RWPE2 (cell line): ENCODE measurements at places on chromosomes 2 and 18.
A peak's percentile ranks its signal among the peaks of the same experiment; 100 is the strongest.

GRCh38 chr2:119423108-119423444 is 8.6 kb upstream of the TMEM37 start:
- DNase-seq = no peak

DNA sequence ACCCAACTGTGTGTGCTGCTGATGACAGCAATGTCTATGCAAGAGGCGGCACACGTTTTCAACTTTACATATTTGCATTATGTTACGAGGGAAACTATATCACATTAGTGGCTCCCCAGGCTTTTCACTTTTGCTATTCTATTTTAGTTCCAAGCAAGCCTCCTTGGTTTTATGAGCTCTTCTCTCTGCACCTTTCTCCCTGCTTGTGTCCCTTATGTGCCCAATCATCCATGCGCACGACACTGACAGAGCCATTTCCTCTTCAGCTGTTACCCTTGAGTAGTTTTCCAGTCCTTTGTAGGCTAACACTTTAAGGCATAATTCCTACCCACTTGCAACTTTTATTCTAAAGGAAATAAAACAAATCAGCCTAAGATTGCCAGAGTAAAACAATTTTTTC is 154.3 kb downstream of the TCF4 start:
- DNase-seq = no peak

- DNase-seq = no peak
Observed at GRCh38 chr18:62999392-62999791, 284.1 kb downstream of the PHLPP1 start.

DNA sequence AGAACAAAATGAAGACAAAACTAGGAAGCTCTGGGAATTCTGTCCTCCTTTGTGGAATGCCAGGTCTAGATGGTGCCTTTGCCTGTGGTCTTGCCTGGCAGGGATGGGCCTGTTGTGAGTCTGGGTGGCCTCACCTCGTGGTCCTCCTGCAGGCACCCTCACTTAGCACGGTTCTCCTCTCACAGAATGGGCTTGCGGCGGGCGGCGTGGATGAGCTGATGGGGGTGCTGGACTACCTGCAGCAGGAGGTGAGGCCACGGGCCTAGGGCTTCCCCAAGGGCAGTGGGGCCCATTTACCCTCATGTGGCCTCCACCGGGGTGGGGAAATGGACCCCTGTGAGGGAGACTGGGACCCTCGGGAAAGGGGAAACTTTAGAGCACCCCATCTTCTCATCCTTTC is 42.3 kb downstream of the PLB1 start:
- no peak for DNase-seq

DNA sequence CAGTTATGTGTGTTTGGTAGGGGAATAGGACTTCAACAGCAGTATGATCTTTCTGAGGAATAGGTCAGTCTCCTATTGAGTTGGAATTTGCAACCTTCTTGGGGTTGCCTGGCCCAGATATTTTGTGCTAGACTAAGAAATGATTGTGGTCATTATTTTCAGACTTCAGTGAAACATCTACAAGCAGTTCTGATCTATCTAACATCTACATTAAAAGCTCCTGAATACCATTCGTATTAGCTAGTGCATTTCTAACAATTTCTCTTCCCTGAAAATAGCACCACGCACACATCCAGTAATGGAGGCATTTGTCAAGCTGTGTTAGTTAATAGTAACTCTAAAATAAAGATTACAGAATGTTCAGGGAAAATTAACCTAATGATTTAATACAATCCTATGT is 179.3 kb downstream of the FIGN start:
- DNase-seq = no peak

DNA sequence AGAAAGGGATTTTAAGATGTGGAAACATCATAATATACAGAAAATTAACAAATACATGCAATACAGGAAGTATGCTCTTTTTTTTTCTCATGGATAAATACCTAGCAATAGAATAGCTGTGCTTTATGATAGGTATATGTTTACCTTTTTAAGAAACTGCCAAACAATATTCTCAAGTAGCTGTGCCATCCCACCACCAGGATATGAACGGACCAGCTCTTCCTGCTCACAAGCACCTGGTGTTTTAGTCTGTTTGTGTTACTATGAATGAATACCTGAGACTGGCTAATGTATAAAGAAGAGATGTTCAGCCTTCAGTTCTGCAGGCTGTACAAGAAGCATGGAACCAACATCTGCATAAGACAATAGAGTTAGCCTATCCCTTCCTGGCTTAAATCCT is 19.9 kb upstream of the UGT1A8 start:
- DNase-seq = no peak

- DNase-seq = no peak
Observed at GRCh38 chr2:29629495-29629894, 291.9 kb downstream of the ALK start.

DNA sequence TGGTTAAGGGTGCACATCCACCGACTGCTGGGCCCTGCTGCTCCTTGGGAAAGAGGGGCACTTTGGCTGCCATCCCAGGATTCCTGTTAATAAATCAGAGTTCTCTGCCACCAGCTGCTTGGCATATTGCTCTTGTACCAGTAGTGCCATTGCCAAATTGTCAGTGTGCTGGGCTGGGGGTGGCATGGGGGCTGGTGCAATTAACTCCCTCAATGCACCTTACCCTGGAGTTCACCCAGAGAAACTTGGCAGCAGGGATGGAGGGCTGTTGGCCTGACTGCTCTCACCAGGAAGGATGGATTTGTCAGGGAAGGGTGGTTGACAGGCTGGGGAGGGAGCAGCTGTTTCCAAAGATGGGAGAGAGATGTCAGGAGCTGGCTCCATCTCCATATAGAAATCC is 94.6 kb upstream of the SKOR2 start:
- DNase-seq = no peak

DNA sequence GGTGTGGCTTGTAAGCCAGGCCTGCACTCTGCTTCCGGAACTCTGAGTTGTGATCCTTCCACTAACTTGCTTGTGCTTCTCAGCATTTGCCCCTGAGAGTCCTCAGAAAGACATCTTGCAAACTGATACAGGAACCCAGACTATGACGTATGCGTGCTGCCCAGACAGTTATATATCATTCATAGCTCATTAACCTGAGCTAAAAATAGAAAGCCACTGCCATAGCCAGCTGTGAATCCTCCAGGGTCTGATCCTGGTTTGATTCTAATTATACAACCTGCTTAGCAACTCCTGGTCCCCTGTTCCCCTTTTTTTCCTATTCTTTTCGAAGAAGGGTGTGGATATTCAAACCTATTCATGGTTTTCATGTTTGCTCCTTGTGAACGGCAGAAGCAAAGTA is 63.7 kb downstream of the MARCHF4 start:
- DNase-seq = no peak

DNA sequence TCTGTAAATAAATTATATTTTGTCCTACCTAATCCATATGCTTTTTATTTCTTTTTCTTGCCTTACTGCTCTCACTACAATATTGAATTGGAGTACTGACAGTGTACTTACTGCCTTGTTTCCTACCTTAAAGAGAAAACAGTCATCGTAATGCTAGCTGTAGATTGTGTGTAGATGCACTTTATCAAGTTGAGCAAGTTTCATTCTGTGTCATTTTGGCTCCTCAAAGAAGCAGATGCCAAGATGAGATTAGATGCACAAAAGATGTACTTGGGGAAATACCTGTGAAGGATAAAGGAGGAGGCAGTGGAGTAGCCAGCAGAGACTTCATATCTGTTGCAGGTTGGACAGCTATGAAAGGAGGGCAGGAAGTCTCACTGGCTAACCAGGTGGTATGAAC is 145.5 kb downstream of the FTCDNL1 start:
- no peak for DNase-seq

DNA sequence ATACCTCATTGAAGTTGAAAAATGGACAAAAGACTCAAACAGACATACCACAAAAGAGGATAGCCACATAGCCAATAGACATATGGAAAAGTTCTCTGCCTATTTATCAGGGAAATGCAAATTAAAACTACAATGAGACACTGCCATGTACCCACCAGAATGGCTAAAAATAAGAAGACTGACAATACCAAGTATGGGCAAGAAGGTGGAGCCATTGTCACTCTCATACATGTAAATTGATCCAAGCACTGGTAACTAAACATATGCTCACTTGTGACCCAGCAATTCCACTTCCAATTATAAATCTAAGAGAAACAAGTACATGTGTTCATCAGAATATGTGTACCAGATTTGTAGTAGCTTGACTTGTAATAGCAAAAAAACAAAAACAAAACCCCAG is 4.6 kb downstream of the LOXHD1 start:
- DNase-seq = no peak

GRCh38 chr18:57677262-57678211 is 55.9 kb upstream of the NARS1 start:
- DNase-seq = no peak

GRCh38 chr2:148614322-148615049 is 30.1 kb upstream of the EPC2 start:
- DNase-seq = peak; percentile 60

DNA sequence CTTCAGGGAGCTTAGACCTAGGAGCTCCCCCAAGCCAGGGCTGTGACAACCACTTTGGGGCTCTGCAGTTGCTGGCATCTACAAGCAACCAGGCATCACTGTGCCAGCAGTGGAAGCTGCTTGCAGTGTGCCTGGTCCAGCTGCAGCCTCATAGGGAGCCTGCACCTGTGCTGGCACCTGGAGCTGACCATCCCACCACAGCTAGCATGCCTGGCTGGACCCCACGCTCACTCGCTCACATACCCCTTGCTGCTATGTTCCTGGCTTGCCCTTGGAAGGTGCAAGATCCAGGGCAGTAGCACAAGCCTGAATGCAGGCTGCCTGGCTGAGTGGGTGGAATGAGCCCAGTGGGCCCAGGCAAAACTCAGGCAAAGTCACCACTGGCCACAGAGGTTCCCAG is 82.5 kb downstream of the ZNF804A start:
- DNase-seq = no peak

DNA sequence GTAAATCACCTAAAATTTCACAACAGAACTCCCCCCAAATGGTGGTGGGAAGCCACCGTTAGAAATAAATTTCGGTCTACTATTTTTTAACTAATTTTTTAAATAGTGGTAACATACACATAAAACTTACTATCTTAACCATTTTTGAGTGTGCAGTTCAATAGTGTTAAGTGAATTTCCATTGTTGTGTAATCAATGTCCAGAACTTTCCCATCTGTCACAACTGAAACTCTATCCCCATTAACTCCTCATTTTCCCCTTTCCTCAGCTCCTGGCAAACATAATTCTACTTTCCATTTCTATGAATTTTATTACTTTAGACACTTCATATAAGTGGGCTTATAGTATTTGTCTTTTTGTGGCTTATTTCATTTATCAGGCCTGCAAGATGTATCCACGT is 34.1 kb upstream of the HNMT start:
- DNase-seq = no peak

DNA sequence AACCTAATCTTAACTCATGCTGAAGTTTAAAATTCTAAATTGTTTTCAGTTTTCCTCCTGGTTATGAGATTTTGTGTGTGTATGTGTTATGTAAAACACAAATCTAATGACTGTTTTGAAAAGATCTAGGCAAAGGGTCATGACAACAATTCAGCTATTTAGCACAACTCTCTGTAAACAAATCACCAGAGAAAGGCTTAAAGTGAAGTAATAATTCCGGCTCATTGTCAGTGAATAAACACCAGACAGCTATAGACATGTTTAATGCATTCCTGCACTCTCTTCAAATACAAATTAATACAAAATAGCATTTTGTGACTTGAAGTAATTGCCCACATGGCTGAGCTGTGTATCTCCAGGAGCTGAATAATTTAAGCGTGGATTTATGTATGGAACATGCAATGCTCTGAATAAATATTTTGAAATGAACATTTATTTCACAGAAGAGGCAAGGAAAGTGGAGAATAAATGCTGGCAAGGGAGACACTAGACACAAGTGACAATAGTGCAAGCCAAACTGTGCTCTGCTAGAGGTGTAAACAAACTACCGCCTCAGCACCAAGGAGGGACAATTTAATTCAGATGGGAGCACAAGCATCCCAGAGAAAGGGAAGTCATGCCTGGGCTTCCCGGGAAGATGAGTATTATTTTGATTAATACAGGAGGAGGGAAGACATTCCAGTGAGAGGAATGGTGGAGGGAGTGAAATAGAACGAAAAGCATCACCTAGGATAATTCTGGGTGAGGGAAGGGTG is 133.6 kb upstream of the XPO1 start:
- no peak for DNase-seq

- no peak for DNase-seq
Observed at GRCh38 chr2:1115843-1116539, 165.3 kb downstream of the SNTG2 start.

DNA sequence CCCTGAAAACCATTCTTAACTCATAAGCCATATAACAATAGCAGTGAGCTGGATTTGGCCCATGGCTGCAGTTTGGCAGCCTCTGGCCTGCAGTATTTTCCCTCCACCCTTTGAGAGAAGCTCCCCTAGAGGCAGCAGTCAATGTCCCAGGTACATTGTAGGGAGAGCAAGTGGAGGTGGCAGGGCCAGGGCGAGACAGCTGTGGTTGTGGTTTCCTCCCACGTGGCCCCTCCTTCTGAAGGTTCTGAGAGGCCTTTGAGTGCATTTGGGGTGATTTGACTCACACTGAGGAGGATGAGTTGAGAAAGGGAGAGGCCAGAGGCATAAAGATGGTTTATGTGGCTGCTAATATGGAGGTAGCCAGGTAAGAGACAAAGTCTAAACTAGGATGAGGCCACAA is 45.5 kb upstream of the LDAH start:
- DNase-seq = no peak

DNA sequence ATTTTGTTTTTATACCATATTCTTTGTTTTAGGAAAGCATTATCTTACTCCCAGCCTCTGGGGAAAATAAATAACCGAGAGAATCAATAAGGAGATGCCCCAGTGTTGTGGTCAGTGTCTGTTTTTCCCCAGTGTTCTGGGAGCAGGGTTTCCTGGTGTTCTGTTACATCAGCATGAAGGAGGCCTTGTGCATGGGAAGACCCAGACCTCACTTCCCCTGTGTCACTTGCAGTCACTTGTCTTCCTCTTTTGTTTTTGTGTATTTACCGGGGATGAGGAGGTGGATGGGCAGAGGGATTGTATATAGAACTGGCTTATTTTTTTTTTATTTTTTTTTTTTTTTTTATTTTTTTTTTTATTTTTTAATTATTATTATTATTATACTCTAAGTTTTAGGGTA is 45.0 kb upstream of the MGAT5 start:
- no peak for DNase-seq

DNA sequence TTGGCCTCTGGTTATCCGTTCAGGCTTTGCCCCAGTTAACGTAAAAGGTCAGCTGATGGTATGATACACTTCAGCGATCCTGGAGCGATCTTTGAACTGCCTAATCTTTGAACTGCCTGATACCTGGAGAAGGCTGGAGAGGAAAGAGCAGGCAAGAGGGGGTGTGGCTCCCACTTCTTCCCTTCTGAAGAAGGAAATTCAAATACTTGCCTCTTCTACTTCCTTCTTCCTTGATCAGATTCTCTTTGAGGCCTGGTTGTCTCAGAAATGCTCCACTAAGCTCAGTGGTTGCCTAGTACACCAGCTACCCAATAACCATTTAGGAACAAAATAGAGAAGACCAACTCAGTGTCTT is 619 bp downstream of the GALM start:
- no peak for DNase-seq

GRCh38 chr2:170056900-170057299 is 121.0 kb upstream of the MYO3B start:
- no peak for DNase-seq
